ENCODE measurements at places on chromosomes 7 and 10. TPM values are rescaled to one million over a fixed set of nuclear protein-coding genes. Genes with fewer than 3 reads are reported as not detected.

POLR1F gene
- 19.8 TPM for total RNA-seq

CHRM2 gene
- total RNA-seq: not detected

FMC1 gene
- 12.2 TPM for total RNA-seq

GBX1 gene
- total RNA-seq: not detected

TSPAN33 gene
- total RNA-seq: 23.7 TPM

ADIRF gene
- 259 TPM for total RNA-seq

GARIN1A gene
- 3.6 TPM for total RNA-seq

MRC1 gene
- total RNA-seq: not detected

DYNC1I1 gene
- 6.5 TPM for total RNA-seq

PLXNA4 gene
- total RNA-seq: 1.2 TPM

LRRN3 gene
- total RNA-seq: not detected

VSTM2A gene
- not detected for total RNA-seq

HOXA13 gene
- total RNA-seq: 12.1 TPM

SUN3 gene
- total RNA-seq: not detected

NKX2-3 gene
- total RNA-seq: 0.07 TPM

PSD gene
- total RNA-seq: 0.23 TPM

HMX3 gene
- total RNA-seq: not detected

ADCYAP1R1 gene
- not detected for total RNA-seq

PLXDC2 gene
- 0.06 TPM for total RNA-seq

CYP3A5 gene
- total RNA-seq: not detected

JMJD1C gene
- 139 TPM for total RNA-seq

SORCS3 gene
- 0.46 TPM for total RNA-seq

Data from PC-3 (cell line).